ENCODE measurements at places on chromosomes 1 and 21.

DNA sequence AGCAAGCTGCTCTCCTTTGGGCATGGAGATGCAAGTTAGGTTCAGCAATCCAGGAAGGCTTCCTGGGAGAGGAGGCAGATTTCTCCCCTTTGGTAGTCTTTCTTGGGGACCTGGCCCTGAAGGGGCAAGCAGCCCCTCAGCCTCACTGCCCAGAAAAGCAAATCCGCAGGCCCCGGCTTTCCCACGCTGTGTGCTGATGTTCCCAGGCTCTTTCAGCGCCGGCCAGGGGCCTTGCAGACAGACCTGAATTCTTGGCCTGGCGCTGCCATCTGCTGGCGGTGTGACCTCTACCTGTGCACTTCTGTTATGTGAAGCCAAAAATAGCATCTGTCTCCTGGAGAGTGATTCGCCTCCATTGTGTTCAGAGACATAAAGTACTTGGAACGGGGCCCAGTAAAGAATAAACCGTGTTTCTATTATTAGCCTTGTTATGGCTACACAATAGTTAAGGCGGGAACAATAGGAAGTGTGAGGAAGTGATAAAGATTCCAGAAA lies 64.8 kb downstream of the ALPL start:
- peak; percentile 83 for DNase-seq

DNA sequence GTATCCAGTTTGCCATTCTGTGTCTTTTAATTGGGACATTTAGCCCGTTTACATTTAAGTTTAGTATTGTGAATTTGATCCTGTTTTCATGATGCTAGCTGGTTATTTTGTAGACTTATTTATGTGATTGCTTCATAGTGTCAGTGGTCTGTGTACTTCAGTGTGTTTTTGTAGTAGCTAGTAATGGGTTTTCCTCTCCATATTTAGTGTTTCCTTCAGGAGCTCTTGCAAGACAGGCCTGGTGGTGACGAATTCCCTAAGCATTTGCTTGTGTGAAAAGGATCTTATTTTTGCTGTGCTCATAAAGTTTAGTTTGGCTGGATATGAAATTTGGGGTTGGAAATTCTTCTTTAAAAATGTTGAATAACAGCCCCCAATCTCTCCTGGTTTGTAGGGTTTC lies 69.2 kb upstream of the PDC start:
- DNase-seq, result peak; percentile 23

- no peak for DNase-seq
Measured at GRCh38 chr1:166956057-166956850, 19.1 kb downstream of the ILDR2 start.

- peak; percentile 59 for DNase-seq
Measured at GRCh38 chr1:153903841-153904455, 18.8 kb downstream of the GATAD2B start.

DNA sequence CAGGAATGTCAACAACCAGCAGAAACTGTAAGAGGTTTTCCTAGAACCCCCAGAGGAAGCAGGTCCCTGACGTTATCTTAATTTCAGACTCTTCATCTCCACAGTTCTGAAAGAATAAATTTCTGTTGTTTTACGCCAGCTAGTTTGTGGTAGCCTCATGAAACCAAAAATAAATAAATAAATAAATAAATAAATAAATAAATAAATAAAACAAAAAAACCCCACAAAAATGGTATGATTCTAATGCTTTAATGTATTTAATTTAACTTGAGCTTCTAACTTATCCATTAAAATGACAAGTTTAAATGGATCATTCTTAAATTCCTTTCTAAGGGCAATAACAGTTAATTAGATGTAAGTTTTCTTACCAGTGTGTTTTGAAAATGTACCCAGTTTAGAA lies 293.8 kb upstream of the ADAMTS5 start:
- DNase-seq, result no peak

DNA sequence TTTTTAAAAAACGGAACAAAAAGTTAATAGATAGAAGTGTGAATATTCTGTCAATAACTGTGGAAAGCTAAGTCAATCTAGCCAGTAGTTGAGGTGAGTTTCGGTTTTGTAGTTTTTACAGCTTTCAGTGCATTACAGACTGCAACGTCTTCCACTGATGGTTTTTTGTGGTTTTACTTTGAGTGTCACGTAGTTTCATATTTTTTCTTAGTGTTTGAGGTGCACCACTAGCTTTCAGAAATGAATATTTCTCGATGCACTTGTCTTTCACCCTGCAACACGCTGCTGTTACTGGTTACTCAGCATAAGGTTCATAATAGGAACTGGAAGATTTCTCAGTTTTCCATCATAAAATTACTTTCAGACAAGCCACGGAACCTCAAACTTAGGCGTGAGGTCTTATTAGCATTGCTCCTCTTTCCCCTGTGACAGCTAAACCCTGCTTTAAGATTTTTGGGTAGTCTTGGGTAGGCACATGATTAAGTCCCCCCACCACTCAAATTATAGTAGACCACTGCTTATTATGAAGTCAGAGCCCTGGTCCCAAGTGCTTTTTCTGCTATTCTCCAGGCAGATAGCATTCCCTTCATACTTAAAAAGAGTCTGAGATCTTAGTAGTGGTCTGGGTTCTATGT lies 1412.7 kb downstream of the KCNT2 start:
- DNase-seq, result no peak

DNA sequence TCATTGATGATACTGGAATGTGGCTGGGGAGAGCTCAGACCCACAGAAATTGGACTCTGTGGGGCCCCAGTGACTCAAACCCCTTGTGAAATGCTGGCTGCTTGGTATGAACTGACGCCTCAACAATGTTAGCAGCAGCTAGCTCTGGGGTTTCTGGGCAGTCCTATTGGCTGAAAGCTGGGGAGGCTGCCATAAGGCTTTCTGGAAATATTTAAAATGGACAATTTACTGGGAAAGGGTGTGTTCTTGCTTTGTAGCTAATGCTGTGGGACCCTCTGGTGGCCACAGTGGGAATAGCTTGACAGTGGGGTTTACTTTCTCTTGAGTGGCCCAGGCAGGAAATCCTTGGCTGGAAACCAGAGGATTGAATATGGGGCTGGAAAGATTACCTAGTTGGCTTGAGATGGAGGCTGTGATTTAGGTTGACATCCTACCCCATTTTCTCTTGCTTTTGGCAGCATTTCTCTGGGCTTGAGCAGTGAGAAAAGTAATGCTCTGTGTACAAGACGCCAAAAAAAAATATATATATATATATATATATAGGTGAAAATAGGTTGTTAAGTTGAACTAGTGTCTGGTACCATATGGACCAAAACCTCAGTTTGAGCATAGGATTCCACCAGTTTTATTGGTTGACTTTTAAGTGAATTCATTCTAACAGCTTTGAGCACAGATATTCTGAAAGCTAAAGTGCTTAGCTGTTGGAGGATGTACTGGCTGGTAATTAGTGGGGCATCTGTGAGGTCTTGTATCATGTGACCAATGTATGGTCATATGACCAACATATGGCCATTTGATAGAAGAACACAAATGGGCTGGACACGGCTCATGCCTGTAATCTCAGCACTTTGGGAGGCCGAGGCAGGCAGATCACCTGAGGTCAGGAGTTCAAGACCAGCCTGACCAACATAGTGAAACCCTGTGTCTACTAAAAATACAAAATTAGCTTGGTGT lies 8.2 kb upstream of the S100A10 start:
- DNase-seq, result peak; percentile 98

GRCh38 chr1:71087713-71088112 lies 6.9 kb upstream of the ZRANB2 start:
- no peak for DNase-seq

DNA sequence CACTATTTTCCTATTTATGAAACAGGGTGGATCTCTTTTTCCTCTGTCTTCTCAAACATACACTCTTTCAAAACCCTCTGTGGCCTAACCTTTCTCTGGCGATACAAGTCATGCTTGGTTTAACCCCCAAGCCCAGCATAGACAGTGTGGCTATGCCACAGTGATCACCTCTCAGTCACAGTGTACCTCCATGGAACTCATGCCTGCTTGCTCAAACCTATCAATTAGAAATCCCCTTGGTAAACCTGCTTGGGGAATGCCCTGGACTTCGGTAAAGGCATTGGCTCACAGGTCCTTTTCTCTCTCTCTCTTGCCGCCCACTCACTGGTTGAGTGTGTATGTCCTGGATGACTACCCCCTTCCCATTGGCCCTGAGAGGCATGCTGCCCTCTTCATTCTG lies 147.5 kb downstream of the CYYR1 start:
- DNase-seq, result no peak

GRCh38 chr1:162422662-162423375 lies 10.9 kb upstream of the SH2D1B start:
- DNase-seq, result no peak

DNA sequence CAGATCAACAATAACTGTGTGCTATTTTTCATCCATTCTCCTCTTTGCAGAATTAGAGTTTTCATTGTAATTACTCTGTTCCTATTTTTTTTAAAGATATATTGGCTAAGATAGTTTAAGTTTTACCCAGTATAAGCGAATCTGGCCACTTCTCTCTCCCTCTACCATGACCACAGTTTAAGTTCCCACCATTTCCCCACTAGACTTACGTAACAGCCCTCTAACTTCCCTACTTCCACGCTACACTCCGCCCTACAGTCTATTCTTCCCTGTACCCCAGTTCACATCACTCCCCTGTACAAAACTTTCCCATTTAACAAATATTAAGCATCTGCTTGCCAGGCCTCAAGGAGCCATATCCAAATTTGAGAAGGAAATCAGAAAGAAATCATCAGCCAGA lies 16.5 kb downstream of the CTSK start:
- DNase-seq, result no peak

DNA sequence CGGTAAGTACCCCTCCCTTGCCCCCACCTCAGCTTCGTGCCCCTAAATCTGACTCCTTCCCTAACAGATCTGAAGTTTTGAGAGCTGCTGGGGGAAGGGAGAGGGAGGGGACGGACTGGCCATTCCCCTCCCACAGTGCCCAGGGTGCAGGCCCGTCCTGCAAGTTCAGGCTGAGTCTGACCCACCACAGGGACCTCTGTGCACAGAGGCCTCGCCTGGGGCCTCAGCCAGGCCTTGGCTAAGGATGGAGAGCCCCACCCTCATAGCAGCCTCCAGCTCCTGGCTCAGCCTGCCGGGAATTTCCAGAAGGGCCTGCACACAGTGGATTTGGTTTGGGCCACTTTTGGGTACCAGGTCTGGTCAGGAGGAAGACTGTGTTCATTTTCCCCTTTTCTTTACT lies 31.2 kb upstream of the TNFRSF1B start:
- DNase-seq, result peak; percentile 15

- peak; percentile 27 for DNase-seq
Measured at GRCh38 chr1:116133696-116134475, 22.7 kb downstream of the MAB21L3 start.

DNA sequence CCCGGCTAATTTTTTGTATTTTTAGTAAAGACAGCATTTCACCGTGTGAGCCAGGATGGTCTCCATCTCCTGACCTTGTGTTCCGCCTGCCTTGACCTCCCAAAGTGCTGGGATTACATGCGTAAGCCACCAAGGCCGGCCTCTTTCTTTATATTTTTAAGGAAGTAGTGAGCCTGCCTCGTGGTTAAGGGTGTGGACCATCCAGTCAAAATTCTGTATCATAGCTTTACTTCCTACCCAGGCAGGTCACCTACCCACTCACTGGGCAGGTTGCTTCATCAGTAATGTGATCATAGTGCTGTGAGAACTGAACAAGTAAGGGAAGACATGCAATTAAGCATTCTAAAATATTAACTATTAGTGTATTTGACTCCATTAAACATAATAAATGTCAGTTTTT lies 8.1 kb upstream of the ACOT7 start:
- DNase-seq, result no peak

- DNase-seq, result no peak
Measured at GRCh38 chr1:216793303-216793702, 70.1 kb upstream of the ESRRG start.

- DNase-seq, result no peak
Measured at GRCh38 chr1:11622398-11622797, 31.8 kb downstream of the FBXO2 start.

- DNase-seq, result peak; percentile 83
Measured at GRCh38 chr1:223731133-223731770, 18.9 kb downstream of the CAPN2 start.

- DNase-seq, result no peak
Measured at GRCh38 chr1:76129731-76130130, 55.2 kb downstream of the ST6GALNAC3 start.

DNA sequence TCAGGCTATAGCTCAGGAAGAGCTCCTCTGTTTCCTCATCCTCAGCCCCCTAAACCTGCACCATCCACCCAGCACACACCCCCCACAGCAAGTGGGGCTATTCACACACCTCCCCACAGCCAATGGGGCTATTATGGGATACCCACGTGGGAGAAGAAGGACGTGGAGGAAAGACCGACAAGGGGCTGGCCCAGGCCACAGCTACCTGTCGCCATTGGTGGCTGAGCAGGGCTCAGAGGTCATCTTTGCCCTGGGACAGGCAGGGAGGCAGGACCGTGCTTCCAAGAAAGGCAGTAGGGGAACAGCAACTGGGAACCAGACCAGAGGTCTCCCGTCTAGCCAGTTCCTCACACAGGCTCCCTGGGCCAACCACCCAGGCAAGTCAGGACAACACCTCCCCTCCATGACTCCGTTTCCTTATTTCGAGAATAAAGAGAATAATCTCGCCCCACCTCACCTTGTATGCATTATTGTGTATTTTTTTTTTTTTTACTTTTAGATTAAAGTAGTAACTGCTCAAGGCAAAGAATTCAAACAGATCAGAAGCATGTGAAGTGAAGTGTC lies 92.3 kb upstream of the TARDBP start:
- DNase-seq, result no peak

DNA sequence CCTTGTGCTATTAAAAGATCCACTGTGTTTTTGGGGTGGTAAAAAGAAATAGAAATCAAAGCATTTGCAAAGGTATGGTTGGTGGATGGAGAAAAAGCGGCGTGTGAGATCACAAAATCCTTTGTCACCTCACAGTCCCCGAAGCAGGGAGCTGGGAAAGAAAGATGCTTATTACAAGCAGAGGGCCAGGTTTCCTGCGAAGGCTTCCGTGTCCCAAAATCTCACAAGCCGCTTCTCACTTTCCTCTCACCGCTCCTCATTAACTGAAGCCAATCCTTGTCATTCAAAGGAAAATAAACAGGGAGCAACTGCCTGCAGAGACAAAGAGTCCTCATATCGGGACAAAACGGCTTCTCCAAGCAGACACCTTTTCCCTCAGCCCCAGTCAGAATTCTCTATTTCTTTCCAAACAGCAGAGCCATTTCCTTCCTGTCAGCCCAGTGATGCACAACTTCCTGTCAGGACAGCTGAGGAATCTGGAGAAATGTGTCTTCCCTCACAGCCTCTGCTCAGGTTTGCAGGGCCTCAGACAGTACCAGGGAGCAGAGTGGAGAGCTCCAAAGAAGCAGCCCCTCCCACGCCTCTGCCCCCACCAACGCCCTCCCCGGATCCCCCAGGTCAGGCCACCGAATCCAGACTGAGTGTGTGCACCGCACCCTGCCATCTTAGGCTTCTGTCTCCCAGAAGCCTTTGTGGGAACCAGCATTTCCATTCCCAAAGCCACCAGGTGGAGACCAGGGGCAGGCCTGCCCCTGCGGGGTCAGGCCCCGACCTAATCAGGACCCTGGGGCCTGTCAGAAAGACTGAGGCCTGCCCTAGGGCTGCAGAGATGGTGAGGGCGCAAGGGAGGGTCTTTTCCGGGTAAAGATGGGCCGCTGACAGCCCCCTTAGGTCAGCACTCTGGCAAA lies 29.6 kb downstream of the KCNN3 start:
- peak; percentile 2 for DNase-seq
